ENCODE measurements at places on chromosomes 5 and 9. TPM values are rescaled to one million over a fixed set of nuclear protein-coding genes. Genes with fewer than 3 reads are reported as not detected.

DNA sequence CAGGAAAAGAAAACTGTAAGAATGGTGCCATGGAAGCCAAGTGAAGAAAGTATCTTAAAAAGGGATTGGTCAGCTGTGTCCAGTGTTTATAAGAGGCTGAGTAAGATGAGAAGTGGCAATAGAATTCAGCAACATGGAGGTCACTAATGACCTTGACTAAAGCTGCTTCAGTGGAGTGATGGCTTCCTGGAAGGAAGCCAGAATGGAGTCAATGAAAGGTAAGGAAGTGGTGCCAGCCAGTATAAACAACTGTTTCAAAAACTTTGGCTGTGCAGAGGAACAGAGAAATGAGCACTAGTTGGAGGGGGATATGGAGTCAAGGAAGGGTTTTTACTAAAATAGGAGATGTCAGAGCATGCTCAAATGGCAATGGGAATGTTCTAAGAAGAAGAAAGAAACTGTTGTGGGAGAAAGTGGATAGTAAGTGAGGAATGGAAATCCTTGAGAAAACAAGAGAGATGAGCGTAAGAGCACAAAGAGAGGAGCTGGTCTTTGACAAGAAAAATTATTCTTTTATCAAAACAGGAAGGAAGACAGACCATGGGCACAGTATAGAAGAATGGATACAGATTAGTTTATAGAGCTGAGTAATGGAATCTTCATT is 11.1 kb upstream of the NRG2 start:
- DNase-seq, result no peak
- no peaks in the 10 kb centered on the region for H3K4me1 ChIP-seq
- no peak overlapping the region for H3K27ac ChIP-seq
- peaks cover 20% of the 10 kb centered on the region for H3K27me3 ChIP-seq

DNA sequence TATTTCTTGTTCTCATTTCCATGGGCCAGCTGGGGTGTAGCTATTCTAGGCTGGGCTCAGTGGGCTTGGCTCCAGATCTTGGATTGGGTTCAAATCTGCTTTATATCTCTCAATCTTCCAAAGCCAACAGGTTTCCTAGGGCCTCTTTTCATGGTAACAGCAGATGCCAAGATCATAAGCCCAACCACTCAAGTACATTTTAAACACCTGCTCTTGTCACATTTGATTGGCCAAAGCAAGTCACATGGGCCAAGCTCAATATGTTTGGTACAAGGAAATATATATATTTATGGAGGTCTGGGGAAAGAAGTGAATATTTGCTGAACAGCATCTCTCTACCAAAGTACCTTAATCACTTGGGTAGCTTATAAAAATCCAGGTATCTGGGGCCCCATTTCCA is 49.5 kb downstream of the MRRF start:
- H3K4me1 ChIP-seq, result no peaks in the 10 kb centered on the region
- no peak for DNase-seq
- no peak overlapping the region for H3K4me3 ChIP-seq
- H3K27me3 ChIP-seq, result no peaks in the 10 kb centered on the region

- DNase-seq, result no peak
- H3K4me1 ChIP-seq, result no peaks in the 10 kb centered on the region
- no peaks in the 10 kb centered on the region for H3K27me3 ChIP-seq
- H3K27ac ChIP-seq, result no peak overlapping the region
- H3K36me3 ChIP-seq, result no peaks in the 10 kb centered on the region
Measured at GRCh38 chr9:116420993-116421538, 266.0 kb upstream of the TRIM32 start.

DNA sequence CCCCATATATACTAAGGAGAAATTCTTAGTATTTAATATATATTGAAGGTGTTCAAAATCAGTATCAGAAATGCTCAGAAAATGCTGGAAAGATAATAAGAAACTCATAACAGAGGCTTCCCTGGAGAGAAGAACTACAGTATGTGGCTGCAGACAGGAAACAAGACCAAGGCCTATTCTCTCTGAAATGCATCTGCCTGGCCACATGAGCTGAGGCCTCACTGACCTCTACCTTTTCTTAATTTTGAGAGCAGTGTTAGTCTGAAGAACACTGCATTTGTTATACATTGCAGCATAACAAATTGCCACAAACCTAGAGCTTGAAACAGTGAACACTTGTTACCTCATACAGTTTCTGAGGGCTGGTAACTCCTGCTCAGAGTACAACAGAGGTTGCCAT is 133.4 kb upstream of the SPEF2 start:
- H3K27ac ChIP-seq, result no peak overlapping the region
- H3K4me1 ChIP-seq, result peaks cover 13% of the 10 kb centered on the region
- H3K36me3 ChIP-seq, result no peaks in the 10 kb centered on the region

DNA sequence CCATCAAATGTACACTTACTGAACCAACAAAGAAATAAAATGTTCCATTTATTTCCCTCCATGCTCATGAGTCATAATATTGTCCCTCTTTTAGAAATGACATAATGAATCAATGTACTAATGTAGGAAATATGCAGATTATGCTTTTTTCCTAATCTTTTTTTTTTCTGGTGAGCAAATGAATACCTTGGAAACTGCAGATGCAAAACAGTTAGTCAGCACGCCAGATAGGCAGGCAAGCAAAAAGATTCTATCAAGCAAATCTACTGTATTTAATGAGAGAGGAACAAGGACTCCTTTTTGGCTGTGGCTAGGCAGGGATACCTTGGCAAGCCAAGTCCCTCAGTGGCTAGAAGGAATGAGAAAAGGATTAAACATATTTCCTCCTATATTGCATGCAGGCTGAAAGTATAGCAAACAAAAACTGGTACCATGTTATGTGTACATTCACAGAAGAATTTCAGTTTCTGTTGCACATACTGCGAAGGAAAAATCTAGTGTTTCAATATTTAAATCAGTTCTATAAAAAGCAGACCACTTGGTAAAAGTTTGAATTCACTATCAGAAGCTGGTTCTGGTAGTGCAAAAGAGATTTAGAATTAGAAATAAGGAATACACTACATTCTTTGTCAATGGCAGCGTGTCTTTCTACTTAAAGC is 605.4 kb downstream of the TLE1 start:
- H3K27me3 ChIP-seq, result no peaks in the 10 kb centered on the region
- H3K4me1 ChIP-seq, result peaks cover 5% of the 10 kb centered on the region
- no peak overlapping the region for H3K4me3 ChIP-seq
- H3K27ac ChIP-seq, result no peak overlapping the region

- no peak overlapping the region for H3K4me3 ChIP-seq
- H3K27ac ChIP-seq, result no peak overlapping the region
- peaks cover 27% of the 10 kb centered on the region for H3K4me1 ChIP-seq
Measured at GRCh38 chr9:129160712-129161533, 17.1 kb downstream of the IER5L start.

GRM6 gene
- total RNA-seq, result 0.08 TPM

FAM81B gene
- total RNA-seq, result not detected

GLDC gene
- total RNA-seq, result 7.4 TPM
